ENCODE measurements at places on chromosomes 7 and 10.

DNA sequence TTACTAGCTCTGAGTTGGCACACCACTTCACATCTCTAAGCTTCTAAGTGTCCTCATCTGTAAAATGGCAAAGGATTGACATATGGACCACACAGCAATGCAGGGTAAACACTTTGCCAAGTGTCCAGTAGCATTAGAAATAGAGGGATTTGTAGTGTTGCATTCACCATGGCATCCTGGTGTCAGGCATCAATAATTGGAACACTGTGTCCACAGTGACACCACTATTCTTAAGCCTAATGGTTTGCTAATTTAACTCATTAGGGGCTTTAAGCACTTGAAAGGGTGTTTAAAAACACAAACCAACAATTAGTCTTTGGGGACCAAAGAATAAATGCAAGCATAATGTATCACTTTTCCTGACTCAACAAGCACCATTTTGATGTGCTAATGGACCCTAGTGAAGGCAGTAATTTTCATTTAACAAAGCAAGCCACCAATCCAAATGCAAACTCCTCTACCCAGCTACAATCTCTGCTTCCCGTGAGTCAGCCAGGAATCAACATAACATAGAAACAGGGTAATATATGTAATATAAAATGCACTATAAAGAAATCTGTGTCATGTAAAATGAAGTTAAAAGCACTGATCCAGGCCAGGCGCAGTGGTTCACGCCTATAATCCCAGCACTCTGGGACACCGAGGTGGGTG lies 75.9 kb downstream of the FAM204A start:
- DNase-seq, result no peak

DNA sequence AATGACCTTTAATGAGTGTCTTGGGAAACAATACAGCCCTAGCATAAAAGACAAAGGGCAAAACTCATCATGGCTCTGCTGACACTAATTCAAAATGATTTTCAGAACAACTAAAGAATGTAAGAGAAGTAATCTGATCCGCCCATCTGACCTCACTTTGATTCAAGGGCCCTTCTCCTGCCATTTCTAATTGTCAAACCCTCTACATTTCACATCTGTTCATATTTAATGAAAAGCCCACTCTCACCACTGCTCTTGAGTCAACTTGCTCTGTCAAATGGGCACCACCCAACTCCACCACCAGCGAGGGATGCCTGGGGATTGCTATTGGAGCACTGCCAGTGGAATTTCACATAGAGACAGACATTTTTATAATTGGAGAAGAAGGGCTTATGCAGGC lies 639.2 kb downstream of the KCNMA1 start:
- DNase-seq, result no peak

GRCh38 chr10:63256009-63256773 lies 123.1 kb downstream of the NRBF2 start:
- peak; percentile 12 for DNase-seq

DNA sequence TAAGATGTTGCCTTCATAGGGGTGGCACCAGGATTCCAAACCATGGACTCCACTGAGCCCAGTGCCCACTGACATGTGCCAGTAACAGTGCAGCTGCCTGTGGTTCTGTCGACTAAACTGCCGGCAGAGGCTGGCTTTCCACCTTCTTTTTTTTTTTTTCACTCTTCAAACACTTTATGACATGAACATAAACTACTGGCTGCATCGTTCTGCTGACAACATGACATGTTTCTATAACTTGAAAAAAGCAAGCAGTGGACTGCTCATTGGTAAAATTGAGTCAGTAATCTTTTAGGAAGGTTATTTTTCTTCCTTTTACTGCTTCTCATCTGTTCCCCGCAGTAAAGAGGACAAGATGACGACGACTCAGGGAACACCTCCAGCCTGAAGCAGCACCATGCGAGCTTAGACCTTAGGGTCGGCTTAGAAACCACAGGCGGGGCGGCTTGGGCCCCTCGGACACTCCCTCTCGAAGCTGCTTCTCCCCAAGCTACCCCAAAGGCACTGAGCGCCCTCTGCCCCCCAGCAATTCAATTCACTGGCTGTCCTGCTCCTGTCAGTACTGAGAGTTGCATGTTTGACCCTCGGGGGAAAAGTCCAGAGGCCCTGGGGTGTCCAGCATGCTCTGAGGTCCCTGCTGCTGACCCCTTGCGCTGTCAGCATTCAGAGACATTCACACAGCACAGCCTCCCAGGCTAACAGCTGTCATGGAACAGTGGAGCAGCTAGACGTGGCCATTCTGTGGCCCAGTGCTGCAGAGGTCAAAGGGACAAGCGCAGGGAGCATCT lies 112.5 kb downstream of the EGFR start:
- no peak for DNase-seq

DNA sequence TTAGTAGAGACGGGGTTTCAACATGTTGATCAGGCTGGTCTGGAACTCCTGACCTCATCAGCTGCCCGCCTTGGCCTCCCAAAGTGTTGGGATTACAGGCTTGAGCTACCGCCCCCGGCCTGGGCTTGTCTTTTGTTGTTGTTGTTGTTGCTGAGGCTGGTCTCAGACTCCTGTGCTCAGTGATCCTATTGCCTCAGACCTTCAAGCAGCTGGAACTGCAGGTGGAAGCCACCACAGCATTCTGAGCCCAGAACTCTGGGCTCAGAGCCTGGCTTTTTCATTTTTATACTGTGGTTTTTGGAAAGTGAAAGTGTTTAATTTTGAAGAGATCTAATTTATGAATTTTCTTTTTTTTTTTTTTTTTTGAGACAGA lies 16.2 kb upstream of the DNAJB6 start:
- peak; percentile 51 for DNase-seq

DNA sequence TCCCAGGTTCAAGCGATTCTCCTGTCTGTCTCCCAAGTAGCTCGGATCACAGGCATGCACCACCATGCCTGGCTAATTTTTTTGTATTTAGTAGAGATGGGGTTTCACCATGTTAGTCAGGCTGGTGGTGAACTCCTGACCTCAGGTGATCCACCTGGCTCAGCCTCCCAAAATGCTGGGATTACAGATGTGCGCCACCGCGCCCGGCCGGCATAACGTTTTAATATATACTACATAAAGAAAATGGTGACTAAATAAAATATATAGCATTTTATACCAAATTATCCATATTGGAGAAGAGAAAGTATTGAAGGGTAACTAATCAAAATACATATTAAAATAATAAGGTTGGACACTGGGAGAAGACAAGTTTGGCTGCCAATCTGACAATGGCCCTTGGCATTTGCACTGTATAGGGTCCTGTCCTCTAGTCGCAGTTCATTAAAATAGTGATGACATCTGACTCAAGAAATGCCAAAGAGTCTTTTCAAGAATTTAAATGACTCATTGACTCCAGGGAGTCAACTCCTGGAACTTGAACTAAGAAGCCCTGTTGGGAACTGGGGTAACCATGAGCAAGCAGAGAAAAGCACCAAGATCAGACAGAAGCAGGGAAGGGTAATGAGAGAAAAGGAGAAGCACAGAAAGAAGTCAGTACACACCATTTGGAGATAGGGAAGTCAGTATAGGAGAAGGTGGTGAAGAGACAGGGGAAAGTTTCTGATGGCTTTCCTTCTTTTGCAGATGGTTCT lies 91.1 kb downstream of the CH25H start:
- DNase-seq, result peak; percentile 63

DNA sequence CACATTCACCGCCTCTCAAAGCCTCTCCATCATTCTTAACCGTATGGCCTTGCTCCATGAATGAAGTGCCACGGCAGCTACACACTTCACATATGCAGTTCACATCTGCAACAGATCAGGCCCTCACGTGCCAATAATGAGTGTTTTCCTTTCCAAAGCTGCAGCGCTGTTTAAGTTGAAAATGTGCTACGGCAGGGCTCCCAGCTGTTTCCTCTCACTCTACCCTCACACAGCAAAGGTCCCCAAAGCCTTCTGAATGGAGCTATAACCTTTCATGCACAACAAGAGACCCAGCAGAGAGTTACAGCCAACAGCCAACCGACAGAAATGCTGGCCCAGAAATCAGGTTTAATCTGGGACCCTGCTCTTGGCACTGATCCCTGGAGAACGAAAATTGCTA lies 236.1 kb downstream of the ELMO1 start:
- DNase-seq, result no peak

- DNase-seq, result peak; percentile 36
These were observed 515 bp downstream of the FASTK start for GRCh38 chr7:151080067-151080521.

DNA sequence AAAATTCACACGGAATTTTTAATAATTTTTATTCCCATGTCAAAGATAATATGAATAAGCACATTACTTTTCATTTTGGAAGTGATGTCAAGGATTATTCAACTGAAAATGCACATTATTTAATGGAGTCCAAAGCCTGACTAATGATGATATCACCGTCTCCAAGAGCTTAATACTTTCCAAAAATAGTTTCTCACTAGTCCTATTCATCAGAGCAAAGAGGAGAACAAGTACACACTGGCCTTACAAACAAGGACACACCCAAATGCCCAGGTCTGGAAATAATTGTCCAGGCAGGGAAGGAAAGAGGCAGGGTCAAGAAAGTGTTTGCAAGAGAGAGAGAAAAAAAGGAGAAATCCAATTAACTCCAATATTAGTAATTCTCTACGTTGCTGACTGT lies 216.8 kb upstream of the CCDC6 start:
- DNase-seq, result peak; percentile 69

- no peak for DNase-seq
These were observed 37.3 kb downstream of the BMPR1A start for GRCh38 chr10:86793696-86794095.

- DNase-seq, result peak; percentile 45
These were observed 510.1 kb downstream of the ARL4A start for GRCh38 chr7:13197501-13197900.

GRCh38 chr7:150570556-150571465 lies 3.6 kb downstream of the GIMAP4 start:
- DNase-seq, result no peak

- no peak for DNase-seq
These were observed 377 bp upstream of the POLR1F start for GRCh38 chr7:19709249-19709578.

DNA sequence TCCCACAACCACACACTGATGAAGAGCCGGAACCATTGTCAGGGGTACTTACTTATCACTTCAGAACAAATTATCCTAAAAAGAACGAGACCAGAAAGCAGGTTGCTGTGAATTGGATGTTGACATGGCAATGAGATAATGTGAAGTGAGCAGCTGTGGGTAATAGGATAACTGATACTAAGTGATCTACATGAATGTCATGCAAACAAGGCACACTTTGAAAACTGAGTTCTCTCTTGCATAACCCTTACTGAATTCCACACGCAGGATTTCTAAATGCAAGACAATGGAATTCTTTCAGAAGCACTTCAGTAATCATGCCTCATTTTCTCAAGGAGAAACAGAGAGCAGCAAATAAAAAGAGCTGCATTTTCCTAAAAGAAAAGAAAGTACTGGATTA lies 242.5 kb upstream of the TMEM229A start:
- DNase-seq, result no peak

DNA sequence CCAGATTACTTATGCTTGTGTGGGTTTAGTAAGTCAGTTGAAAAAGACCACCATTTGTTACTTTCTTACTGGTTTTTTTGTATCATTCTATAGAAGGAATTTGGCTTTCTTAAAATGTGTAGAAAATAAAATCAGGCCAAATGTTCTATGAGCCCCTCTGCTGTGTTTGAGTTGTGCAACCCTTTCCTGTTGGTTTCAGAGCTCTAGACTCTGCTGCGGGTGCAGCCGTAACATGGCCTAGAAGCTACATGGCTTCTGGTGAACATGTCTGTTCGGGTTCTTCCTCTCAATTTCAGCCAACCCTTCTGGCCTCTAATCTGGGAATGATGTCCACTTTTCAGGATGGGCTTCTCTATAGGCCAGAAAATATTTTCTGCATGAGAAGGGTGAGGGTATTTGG lies 56.6 kb upstream of the RAB18 start:
- DNase-seq, result no peak

GRCh38 chr7:116843378-116843777 lies 19.0 kb upstream of the CAPZA2 start:
- no peak for DNase-seq

GRCh38 chr7:54664235-54665228 lies 94.5 kb downstream of the SEC61G start:
- DNase-seq, result peak; percentile 68

DNA sequence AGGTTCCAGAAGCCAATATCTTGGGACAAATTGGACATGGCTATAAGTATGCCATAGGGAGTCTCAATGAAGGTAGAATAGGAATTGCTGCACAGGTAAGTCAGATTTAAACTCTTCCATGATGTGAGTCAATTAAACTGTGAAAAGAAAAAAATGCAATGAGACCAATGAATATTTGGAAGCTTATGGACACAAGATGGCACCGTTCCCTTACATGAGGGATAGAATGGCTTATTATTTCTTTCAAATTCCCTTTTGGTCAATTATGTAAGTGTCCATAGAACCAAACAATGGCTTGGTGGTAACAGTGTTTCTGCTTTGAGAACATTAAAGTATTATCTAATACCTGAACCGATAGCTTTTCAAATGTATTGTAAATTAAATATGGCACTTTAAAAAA lies 35.6 kb downstream of the ACADSB start:
- DNase-seq, result no peak

GRCh38 chr10:66982053-66982420 lies 56.2 kb downstream of the LRRTM3 start:
- DNase-seq, result no peak

DNA sequence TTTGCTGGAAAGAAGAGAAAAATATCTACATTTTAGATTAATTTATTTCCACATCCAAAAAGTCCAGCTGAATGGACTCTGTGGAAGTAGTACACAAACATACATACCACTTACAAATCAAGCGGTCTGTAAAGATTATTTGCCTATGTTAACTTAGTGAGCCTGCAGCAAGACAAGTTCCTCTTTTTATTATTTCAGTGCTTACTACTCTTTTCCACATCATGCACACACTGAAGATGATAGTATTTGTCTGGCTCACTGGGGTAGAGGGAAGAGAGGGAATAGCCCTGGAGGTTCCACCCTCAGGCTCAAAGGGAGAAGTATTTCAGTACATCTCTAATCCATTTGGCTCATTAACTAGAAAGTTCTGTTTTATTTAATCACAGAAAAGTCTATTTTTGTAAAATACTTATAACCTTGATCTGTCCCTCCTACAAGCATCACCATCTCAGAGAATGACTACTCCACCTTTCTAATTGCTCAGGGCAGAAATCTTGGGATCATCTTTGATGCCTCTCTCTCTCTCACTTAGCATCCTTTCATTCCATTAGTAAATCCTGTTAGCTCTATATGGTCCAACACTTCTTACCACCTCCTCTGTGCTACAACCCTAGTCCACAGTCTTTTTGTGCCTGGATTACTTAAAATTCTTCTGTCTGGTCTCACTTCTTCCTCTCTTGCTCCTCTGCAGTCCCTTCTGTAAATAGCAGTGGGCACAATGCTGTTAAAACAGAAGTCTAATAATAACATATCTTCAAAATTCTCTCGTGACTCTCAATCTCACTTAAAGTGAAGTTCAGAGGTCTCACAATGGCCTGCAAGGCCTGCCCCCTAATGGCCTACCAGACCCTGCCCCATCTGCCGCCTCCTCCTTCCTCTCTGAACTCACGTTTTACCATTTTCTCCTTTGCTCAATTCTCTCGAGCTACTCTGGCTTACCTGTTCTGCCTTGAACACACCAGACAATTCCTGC lies 64.3 kb upstream of the CCDC6 start:
- DNase-seq, result no peak

- no peak for DNase-seq
These were observed 56.1 kb downstream of the ZRANB1 start for GRCh38 chr10:124997771-124998623.
